Spleen (tissue), 13 donors: ENCODE measurements at places on chromosomes 12 and 14.

DNA sequence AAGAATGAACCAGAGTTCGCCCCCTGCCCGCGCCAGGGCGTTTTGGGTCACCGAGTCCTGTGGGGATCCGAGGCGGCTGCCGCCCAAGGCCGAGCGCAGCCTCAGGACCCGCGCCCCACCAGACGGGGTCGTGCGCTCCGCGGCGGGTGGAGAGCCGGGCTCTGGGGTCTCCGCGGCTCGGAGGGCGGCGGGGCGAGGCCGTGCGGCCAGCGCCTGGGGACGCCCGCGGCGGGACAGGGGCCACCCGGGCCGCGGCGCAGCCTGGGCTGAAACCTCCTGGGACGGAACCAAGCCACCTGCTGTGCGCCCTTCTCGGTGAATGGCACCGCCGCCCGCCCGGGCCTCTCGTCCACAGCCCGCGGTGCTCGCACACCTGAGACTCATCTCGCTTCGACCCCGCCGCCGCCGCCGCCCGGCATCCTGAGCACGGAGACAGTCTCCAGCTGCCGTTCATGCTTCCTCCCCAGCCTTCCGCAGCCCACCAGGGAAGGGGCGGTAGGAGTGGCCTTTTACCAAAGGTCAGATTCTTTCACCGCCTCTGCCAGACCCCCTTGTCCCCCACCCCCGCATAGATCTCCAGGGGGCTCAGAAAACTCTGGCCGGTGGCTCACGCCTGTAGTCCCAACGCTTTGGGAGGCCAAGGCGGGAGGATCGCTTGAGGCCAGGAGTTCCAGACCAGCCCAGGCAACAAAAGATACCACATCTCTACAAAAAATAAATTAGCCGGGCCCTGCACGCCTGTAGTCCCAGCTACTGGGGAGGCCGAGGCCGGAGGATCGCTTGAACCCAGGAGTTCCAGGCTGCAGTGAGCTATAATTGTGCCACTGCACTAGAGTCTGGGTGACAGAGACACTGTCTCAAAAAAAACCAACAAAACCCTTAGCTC, 901 bp downstream of the B3GNT4 start:
- DNase-seq = no peak

GRCh38 chr14:73245480-73246325, 8.4 kb downstream of the PAPLN start:
- DNase-seq = peak; percentile 95

GRCh38 chr14:100289916-100290606, 16.2 kb downstream of the SLC25A29 start:
- DNase-seq = peak; percentile 57

GRCh38 chr12:12800406-12801180, 12.6 kb upstream of the DDX47 start:
- DNase-seq = no peak
